ENCODE measurements at places on chromosomes 16 and 17.

DNA sequence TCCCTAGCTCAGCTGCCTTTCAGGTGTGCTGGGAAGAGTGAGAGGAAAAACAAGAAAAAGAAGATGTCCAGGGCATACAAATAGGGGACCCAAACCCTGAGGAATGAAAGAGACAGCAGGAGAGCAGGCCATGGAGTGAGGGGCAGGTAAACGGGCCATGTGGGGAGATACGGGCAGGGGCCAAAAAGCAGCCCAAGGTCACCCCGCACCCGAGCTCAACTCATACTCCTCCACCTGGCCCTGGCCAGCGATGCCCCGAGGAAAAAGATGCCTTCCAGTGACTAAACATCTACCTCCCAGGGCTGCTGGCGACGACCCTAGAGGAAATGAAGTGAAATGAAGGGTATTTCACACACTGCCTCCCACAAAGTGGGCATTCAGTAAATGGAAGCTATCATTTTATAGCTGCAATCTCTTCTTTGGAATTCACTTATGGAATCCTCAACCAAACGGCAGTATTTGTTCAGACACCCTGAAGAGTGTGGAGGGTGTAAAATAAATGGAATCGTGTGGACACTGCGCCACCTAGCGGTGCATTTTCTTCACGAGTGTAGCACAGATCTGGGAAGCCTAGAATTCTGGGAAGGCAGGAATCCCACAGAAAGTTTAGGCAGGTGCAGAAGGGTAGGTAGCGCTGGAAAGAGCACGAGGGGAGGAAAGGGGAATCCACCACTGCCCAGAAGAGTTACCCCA, 14.9 kb downstream of the ELAC2 start:
- peak; percentile 10 for DNase-seq

DNA sequence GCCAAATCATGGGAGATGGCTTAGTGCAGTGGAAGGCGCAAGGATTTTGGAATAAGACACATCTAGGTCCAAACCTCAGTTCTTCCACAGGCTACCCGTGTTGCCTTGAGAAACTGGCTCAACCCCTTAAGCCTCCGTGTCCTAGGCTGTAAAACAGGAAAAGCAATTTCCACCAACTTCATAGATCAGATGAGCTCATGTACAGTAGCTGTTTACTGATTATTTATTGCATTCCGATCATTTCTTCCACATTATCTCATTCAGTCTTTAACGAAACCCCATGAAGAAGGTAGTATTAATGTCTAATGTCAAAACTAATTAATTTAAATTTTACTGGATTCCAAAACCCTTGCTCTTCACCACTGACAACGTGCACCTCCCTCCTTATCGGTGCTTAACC, 231.6 kb downstream of the GRIN2A start:
- DNase-seq = no peak

DNA sequence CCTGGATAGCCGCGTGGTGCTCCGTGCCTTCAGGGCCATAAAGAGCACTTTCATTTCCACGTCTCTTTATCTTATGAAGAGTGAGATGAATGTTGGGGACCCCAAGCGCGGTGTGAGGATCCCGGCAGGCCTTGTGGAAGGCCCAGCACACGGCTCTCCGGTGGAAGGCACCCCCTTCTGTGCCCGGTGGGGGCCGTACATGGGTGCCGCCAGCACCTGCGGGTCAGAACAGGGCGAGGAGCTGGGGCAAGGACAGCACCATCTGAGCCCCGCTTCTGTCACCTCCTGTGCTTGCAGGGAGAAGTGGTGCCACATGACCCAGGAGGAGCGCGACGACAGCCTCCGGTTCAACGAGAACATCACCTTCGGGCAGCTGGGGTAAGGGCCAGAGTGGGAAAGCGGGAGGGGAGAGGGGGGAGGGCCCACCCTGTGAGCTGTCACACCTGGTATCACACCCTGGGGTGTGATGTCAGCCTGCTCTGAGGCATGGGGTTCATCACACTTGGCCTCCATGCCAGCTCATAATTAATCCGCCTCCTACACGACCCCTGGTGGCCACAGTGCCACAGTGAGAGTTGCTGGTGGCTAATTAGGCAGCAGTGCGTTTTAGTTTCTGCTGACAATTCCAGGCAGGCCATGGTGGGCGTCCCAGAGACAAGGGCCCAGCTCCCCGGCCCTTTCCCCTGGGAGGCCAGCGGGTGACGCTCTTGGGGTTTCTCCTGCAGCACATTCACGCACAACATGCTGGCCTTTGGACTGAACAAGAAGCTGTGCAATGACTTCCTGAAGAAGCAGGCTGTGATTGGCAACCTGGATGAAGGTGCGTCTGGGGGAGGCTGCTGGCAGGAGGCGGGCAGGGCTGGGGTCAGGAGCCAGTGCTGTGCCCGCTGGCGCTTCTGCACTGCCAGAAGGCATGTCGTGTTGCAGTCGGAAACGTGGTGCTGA, 25.7 kb downstream of the CIBAR2 start:
- no peak for DNase-seq

GRCh38 chr16:81163671-81164070, 67.5 kb upstream of the GCSH start:
- DNase-seq = no peak

DNA sequence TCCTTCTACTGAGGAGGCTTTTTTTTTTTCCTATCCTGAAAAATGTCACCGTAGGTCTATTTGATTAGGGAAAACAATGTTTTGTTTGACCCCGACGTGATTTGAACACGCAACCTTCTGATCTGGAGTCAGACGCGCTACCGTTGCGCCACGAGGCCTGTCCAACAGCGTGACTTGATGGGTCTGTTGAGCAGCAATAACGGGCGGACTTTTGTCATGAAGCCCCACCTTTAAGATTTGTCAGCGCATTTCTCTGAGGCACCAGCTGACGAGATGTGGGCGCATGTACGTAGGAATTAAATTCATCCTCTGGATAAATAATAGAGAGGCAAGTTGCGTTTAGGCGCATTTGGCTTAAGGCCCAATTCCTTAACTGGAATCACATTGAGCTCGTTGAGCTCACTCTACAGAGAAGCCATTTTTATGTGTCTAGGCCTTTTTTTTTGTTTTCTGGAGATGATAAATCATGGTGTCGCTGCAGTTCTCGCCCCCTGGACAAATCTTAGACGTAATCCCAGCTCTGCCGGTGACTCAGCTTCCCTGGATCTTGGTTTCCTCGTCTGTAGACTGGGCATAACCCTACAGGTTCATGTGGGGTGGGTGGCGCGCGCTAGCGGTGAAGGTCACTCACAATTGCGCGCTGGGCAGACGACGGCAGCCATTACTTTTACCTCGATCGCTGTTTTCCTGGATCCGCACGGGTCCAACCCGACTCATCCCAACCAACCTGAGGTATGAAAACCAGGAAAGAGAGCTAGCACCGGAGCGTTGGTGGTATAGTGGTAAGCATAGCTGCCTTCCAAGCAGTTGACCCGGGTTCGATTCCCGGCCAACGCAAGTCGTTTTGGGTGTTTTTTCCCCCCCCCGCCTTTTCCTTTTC, 10.6 kb upstream of the AURKB start:
- DNase-seq = peak; percentile 74

DNA sequence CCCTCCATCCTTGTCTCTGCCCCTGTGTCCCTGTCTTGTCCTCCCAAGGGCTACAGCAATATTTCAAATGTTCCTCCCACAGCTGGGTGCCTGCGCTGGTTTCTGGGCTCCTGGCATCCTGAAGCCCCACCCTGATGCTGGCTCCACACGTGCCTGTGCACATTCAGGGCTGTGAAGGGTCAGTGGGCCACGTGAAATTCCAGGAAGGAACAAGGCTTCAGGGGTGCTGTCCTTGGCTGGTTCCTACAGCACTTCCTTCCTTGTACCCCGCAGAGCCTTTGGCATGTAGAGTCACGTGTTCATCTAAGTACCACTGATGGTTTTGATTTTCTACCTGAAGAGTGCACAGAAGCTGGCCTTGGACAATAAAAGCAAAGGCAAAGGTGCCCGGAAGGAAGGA, 57.7 kb upstream of the NLK start:
- DNase-seq = no peak

DNA sequence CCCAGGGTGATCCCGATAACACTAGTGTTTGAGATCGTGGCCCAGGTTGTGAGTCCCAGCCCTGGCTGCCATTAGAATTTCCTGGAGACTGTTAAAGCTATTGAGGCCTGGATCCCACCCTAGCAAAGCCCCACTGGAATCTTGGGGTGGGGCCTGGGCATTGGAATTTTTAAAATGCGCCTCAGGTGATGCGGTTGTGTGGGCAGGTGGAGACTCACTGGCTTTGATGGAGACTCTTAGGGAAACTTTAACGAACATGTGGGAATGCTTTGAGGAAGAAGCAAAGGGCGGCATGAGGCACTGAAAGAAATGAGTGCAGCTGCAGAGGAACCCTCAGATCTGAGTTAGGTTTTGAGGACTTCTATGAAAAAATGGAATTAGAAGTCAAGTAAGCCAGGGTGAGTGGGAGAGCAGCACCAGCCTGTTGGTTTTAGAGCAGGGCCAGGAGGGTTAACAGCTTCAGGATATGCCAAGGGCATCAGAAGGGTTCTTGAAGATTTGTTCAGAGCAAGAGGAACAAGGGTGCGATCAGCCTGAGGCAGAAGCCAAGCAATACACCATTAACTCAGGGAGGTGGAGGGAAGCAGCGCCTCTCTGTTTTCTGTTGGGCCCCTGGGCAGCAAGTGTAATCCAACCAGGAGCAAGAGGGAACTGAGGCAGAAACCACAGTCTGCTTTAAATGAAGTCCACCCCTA, 42.5 kb downstream of the KSR1 start:
- no peak for DNase-seq

GRCh38 chr16:16041196-16041892, 91.9 kb downstream of the ABCC1 start:
- DNase-seq = no peak

DNA sequence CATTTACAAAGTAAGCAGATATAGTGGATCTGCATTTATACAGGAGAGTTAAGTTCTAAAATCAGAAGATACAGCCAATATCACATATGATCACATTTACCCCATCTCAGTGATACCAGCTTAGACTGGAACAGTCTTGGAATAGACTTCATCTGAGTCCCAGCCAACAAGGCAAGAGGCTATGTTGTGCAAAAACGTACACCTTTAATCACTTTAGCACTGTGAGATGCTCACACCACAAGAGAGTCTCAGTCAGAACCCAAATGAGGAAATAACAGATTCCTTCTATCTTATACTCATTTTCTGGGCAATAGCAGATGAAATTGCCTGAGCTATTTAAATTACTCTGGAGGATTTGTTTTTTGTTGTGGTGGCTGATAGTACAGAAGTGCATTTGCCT, 145.6 kb downstream of the ANKFN1 start:
- DNase-seq = no peak

- DNase-seq = no peak
Measured at GRCh38 chr16:51569203-51569931, 418.3 kb upstream of the SALL1 start.

- DNase-seq = no peak
Measured at GRCh38 chr17:606508-607250, 108.0 kb downstream of the VPS53 start.

- no peak for DNase-seq
Measured at GRCh38 chr16:5523829-5524228, 426.2 kb upstream of the EEF2KMT start.

- no peak for DNase-seq
Measured at GRCh38 chr17:39166437-39167335, 725 bp upstream of the ARL5C start.

GRCh38 chr17:40460968-40461731, 17.9 kb downstream of the IGFBP4 start:
- no peak for DNase-seq

DNA sequence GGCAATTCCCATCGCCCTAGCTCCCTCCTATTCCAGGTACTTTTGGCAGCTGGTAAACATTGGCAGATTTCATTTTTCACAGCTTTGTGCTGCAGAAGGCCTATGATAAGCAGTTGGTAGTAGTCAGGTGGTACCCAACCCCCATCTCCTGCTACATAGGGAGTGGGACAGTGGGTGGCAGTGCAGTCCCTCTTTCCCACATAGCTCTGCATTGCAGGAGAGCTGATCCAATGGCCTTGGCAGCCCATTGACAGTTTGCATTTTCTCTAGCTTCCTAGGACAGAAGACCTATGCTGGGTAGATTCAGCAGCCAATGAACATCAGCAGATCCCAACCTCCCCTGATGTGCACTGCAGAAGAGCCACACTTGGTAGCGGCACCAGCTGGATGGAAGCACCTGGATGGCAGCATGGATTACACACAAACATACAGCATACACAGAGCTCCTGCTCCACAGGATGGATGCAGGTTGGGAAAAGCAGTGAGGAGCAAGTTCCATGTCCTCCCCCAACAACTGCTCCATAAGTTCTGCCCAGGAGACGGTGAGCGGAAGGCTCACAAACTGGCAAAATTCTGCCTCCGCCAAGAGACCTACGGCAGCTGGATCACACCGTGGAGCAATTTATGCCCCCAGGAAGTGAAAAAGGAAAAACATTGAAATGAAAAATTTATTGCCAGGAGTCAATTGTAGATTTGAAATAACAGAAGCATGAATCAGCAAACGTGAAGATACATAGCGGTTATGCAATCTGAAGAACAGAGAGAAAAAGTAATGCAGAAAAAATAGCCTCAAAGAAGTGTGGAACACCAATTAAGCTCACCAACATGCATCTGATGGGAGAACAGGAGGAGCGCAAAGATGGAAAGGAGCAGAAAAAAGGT, 95.7 kb downstream of the CACNG1 start:
- DNase-seq = no peak

GRCh38 chr16:4500272-4500671, 24.1 kb downstream of the HMOX2 start:
- DNase-seq = no peak

DNA sequence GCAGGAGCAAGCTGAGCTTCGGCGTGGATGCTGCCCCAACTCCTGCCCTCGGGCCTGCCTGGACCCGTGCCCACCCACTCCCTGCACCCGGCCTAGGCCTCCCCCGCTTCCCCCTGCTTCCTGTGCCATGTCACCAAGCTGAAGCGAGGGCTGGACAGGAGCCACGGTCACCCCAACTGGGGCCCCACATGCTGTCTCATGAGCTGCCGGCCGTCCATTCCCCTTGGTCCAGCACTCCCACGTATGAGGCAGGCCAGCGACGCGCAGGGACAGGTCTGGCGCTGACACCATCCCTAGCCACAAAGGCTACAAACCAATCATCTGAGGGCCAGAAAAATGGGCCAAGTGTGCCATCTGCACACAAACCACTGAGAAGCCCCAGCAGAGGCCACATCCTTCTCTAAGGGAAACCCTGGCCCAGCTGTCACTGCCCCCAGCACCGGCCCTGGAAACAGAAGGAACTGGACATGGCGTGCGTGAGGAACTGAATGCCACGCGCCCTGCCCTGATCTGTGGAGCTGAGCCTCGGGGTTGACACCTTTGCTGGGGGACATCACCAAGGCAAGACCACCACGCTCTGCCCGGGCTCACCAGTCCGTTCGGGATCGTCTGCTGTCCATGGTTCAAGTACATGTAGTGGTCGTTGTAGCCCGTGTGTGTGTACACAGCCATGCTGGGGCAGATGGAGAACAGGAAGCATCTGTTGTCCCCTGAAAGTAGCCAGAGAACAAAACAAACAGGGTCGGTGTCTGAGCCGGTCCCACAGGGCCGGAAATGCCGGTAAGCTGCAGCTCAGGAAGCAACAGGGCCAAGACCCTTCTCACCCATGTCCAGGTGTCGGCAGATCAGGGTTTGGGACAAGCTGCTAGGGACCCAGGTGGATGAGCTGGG, 22.2 kb downstream of the MEAK7 start:
- no peak for DNase-seq
